Stimulated activated CD4-positive, alpha-beta T cell treated with anti-CD3 and anti-CD28 coated beads, Interleukin-2, amount 100 ng/mL, for 24 hours (primary cell): ENCODE measurements at places on chromosomes 2 and 18.

DNA sequence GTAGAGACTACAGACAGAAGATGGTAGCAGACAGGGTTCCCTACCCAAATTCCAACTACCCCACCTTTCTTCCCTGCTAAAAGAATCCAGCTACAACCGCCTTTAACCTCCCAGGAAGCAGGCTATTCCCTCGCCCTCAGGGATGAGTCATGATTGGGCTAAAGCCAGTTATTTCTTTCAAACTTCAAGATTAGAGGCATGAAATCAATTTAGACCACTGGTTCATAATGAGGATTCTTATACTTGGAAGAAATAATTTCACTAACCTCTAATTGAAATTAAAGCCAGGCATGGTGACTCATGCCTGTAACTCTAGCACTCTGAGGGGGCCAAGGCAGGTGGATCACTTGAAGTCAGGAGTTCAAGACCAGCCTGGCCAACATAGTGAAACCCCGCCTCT lies 20.0 kb downstream of the TRIP12 start:
- no peak for DNase-seq

DNA sequence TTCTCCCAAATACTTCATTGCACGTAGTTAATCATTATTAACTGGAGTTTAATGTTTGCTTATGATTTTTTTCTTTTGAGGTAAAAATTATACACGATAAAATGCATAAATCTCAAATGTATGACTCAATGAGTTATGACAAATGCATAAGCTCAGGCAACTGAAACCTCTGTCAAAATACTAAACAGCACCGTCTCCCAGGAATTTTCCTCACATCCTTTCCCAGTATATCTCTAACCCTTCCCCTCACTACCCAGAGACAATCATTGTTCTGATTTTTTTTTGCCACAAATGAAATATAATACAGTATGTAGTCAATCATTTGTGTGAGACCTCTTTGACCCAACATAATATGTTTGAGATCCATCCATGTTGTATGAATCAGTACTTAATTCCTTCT lies 606.5 kb downstream of the CPS1 start:
- DNase-seq, result no peak

DNA sequence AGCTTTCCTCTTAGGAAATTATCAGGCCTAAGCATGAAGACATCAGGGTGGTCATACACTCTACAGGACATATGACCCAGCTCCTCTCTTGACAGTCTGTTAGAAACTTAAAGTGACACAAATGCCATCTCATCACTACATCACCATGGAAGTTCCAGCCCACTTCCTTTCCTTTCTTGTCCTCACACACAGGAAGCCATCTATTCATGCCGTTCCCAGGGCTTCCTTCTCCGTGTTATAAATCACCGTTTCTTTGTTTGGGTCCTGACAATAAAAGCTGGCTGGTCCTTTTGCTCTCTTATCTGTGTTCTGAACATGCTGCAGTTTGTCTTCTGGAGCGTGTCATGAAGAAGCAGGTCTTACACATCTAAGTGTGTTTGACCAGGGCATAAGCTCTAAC lies 692.1 kb upstream of the CELF4 start:
- DNase-seq, result no peak

DNA sequence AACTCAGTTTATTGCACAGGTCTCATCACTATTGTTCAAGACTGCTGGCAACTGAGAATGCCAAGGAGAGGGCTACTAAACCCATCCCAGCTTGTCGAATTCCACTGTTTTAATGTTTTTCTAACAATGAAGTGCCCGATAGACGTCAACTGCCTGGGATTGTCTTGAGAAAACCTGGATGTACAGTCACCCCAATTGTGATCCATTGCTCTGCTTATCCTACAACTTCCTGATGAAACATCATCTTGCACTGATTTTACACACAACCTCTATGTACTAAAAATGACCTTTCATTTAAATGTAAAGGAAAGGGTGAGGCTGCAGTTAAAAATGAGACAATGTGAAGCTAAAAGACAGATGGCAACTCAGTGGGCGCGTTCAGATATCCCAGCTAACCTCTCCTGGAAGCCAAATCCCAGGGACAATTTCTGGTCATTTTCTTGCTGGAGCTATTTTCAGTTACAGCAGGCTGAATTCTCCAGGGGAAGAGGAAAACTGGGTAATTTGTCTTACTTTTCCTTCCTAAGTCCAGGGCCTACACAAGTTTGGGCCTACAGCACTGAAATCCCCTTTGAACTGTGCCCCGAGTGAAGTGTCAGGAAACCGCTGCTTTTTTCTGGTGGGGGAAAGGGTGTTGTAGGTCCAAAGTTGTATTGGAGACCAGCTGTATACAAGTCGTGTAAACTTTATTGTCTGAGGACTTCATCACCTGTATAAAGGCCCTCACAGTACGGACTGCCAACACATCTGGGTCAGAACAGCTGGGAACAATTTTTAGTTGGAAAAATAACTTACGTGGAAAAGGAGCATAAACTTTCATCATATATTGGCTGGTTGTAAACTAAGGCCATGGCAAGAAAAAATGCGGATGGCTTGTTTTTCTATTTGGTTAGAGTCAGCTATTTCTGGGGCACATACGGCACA lies 68.9 kb upstream of the LTBP1 start:
- DNase-seq, result no peak

- no peak for DNase-seq
Observed at GRCh38 chr2:232886176-232886575, 16.1 kb downstream of the SNORC start.

DNA sequence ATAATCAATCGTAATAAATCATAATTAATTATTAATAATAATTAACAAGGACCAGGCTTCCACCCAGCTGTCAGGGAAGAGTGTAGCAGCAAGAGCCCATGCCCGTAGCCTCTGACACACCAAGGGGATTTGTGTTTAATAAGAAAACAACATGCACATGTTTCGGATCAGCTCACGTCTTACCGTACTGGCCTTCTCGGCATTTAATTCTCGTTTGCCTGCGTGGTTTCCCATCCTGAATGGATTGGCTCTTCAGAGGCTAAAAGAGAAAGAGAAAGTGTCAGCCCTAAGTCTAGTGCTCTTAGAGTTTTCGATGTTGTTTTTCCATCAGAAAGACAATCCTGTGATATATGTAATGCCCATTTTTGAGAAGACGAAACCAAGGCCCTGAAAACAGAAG lies 27.6 kb downstream of the MBP start:
- no peak for DNase-seq

DNA sequence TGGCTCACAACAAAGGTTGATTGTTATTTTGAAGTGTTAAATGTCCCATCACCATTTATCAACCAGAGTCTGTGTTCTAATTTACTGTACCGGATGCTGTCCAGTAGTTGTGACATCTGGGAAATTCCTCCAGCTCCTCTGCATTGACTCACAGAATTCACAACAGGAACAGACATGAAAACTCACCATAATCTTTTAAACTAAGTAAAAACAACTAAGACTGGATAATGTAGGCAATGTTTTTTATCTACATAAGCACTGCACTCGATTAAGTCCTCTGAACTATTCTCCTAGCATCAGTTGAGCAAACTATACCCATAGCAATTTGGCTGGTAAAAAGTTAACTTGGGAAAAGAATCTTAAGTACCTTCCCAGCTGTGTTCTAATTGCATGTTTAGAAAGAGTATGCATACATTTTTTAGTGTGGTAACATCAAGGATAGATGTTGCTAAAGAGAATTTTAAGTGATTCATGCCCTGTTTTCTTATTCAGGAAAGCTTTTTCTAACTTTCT lies 42.9 kb upstream of the MYO1B start:
- no peak for DNase-seq

DNA sequence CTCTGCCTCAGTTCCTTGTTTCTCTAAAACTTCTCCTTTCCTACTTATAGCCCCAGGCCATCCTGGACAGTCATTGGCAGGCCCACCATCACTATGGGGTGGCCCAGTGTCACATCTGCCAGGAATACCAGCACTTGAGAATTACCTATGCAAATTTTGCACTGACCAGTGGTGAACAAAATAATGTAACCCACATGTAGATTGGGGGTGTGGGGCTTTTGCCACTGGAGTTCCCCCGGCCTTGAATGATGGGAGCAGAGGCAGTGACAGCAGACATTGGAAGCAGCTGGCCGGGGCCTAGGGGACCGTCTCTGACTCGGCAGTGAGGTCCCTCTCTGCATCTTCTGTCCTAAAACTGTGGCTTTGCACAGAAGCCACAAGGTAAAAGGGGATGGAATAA lies 24.9 kb upstream of the DNMT3A start:
- no peak for DNase-seq

GRCh38 chr2:85753525-85754312 lies at the start of gene ATOH8:
TSS of gene ATOH8 (plus strand) at chr2:85753991. CDS start at chr2:85754190, 199 bp downstream.
- DNase-seq, result peak; percentile 50

GRCh38 chr2:236380051-236380612 lies 115.9 kb upstream of the ASB18 start:
- DNase-seq, result no peak
